ENCODE measurements at places on chromosomes 6 and 20.

DNA sequence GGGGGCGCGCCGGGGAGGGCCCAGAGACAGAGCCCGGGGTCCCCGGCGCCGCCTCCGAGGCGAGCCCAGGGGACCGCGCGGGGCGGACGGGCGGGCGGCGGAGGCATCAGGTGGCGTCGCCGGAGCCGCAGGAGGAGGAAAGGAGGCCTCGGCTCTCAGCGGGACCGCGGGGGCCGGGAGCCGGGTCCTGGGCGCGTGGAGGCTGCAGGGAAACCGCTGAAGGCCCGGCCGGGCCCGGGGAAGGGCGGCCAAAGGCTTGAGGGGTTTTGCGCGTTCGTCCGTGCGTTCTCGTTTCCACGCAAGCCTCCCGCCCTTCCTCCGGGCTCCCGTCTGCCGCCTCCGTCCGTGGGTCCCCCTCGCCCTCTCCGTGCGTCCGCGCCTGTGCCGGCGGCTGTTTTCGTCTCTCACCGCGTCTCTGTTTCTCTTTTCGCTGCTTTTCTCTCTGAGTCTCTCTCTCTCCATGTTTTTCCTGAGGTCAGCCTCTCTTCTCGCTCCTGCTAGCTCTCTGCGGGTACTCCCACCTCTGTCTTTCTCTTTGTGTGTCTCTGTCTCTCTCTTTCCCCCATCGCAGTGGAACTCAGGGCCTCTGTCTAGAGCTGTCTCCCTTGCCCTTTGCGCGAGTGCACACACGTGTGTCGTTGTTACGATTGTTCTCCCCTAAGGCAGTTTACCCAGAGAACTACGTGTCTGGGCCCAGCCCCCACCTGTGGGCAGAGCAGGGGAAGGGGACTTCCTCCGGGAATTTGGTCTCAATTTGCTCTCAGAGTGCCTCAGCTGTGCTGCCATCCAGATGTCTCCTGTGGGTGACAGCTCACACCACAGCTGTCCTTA is 2.1 kb downstream of the IRF4 start:
- no peak for DNase-seq

DNA sequence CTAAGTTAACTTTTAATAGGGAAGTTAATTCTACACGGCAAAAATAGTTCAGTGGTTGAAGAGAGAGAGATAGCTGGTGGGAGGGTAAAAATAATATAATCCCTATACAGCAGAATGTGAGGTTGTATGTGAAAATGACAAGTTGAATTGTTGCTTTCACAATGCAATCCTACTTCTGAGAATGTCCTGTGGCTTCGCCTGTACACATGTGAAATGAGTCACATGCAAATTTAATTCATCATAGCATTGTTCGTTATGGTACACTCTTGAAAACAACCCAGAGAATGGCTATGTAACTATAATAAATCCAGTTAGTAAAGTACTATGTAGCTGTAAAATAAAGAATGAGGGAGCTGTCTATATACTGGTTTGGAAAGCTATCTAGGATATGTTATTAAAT is 46.0 kb upstream of the HINT3 start:
- DNase-seq = no peak

DNA sequence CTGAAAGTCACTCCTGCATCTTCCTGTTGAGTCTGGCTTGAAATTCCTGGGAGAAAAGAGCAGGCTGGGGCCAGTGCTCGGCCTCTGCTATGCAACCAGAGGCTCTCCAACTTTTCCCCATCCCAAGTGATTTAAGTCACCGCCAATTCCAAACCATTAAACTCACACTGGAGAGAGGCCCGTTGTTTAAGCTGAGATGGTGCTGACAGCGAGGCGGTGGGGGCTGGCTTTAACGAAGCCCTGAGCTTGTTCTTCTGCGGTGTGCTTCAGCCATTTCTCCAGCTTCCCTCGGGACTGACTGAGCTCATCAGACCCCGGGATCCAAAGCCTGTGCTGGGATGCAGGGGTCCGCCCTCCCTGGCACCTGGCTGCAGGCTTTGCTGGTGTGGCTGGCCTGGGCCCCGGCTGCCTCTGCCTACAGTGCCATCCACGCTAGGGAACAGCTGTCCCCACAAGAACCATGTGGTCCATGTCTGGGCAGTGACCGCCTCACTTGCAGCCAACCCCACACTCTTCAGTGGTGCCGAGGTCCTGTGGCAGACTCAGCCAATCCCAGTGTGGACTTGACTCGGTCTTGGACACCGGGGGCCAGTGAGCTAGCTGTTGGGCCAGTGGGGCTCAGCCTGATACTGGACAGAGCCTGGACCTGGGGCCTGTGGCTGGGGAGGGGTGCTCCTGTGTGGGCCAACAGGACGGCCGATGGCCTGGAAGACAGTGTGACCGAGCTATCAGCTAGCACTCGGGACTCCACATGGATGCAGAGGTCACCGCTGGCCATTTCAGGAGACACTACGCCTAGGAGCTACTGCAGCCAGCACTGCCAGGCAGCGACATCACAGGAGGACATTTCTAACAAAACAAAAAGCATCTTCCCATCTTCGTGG is 21.2 kb downstream of the RAMACL start:
- no peak for DNase-seq

GRCh38 chr20:51470907-51471411 is 71.6 kb downstream of the NFATC2 start:
- no peak for DNase-seq

- DNase-seq = peak; percentile 58
These were observed 28.1 kb upstream of the FOXP4 start for GRCh38 chr6:41518118-41518517.

DNA sequence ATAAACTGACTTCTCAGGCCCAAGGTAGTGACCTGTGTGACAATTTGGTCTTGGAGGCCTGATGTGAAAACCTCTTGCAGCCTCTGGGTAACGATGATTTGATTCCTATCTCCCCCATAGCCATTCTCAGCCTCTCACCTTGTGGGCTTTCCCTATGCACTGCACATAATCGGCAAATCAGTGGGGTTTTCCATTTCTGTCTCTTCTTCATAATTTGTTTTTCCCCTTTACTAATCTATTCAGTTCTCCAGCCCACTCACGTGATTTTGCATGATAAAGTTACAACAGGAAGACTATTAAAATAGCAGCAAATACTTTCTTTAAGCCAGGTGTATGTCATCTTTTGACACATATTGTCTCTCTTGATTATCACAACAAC is 893.7 kb downstream of the TFAP2A start:
- no peak for DNase-seq
